ENCODE measurements at places on chromosomes 4 and X.

- DNase-seq, result no peak
Observed at GRCh38 chr4:184784628-184785257, 41.0 kb downstream of the ACSL1 start.

DNA sequence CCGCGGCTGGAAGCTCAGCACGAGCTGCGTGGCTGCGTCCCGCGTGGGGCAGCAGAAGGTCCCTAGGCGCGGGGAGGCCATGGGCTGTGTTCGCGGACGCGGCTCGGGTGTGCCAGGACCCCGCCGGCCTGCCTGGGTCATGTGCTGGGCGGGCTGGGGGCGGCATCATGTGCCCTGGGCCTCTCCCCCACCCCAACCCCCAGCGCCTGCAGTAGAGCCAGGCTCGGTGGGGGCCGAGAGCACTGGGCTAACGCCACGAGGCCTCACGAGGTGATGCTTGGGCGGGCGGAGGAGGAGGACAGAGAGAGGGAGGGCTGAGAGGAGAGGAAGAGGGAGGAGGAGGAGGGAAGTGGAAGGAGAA is at the start of gene GPR143:
TSS of gene GPR143 (minus strand) at position 111 of the 361 bp plus-strand sequence. CDS start at position 81, 30 bp downstream.
- no peak for DNase-seq

DNA sequence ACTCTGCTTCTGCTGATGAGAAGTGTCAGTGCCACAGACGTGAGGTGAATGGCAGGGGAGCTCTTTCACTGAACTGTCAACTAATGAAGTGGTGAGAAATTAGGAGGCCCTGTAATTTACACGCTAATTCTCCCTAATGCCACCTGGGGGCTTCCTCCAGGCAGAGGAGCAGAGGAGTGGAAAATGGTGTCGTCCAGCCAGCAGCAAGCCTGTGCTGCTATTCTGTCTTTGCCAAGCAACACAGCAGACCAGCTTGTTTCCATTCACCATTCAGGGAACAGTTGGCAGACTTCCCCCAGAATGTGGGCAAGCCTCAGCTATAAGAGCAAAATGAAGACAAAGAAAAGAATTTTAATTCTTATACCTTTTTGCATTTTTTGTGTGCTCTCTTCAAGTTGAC is 245.2 kb upstream of the TET2 start:
- no peak for DNase-seq

DNA sequence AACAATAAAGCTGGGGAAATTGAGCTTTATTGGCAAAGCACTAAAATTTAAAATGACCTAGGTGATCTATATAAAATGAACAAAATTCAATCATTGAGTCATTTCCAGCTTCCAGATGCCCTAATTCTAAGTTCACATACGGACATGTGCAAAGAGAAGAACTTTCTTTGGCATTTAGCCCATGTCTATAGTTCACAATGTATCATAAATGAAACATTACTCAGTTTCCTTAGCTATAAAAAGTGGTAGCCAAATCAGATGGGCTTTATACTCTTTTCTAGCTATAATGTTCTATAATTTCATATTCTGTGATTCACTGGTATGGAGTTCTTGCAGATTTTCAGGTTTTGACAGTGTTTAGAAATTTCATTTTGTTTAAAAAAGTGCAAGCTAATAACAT is 327.4 kb downstream of the KCTD8 start:
- no peak for DNase-seq

DNA sequence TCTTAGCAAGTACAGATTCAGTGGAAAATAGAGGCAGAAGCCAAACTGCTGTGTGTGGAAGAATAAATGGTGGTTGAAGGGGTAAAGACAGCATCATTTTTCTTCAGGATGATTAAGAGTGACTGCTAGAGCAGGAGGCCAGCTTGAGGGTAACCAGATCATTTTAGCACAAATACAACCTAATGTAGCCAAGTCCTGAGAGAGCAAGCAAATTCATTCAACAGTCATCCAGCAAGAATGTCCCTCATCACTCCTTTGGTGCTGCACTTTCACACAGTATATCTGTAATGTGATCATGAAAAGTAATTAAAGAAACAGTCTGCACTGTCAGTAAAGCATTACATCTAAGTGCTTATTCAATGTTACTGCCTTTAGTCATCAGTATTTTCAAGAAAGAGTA is 44.8 kb downstream of the NPFFR2 start:
- peak; percentile 83 for DNase-seq

DNA sequence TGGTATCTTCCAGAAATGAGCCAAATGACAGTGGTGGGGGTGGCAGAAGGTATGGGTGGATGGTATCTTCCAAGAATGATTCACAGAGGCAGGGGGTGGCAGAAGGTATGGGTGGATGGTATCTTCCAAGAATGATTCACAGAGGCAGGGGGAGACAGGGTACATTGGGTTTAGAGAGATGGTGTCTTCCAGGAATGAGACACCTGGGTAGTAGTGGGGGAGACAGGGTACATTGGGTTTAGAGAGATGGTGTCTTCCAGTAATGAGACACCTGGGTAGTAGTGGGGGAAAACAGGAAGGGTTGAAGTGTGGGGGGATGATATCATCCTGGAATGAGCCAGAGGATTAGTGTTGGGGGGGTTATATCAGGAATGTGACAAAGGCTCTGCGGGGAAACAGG is 62.0 kb downstream of the MAOA start:
- peak; percentile 57 for DNase-seq

DNA sequence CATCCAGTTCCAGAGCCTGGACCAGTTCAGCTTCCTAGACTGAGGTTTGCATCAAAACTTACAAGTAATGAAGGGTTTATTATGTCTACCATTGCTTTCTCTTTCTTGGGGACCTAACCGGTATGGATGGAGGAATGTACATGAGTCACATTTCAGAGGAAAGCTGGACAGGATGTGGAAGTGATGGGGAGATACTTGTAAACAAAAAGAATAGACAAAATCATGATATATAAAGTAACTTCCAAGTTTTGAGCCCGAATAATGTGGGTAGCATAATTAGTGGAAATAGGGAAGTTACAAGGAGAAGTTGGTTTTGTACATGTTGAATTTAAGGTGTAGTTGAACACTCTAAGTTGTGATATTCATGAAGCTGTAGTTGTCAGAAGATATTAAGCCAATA is 15.0 kb downstream of the FNIP2 start:
- no peak for DNase-seq

DNA sequence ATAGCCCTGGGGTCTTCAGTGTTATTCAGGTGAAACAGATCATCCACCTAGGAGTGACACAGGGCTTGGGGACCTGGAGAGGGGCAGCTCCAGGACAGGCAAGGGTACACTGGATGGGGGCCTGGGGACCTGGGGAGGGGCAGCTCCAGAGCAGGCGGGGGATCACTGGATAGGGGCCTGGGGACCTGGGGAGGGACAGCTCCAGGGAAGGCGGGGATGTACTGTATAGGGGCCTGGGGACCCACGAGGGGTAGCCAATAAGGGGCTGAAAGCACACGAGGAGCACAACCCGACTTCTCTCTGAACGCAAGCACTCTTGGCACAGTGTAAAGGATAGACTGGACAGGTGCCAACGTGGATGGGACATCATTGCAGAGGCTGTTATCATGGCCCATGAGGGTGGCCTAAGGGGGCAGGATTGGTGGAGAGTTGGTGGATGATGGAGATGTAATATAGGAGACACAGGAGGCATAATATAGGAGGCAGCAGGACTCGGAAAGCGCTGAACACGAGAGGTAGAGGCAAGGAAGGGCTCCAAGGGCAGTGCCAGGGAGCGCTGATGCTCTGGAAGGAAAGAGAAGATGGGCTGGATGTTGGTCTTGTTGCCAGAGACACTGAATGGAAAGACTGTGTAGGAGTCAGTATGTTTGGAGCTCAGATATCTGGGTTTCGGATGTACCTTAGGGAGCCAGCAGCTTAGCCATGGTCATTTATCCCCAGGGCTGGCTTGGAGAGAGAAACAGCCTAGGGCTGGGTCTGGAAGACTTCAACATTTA is 37.9 kb upstream of the FGFBP2 start:
- DNase-seq, result no peak

GRCh38 chr4:80199947-80200346 is 2.6 kb downstream of the PRDM8 start:
- DNase-seq, result no peak

DNA sequence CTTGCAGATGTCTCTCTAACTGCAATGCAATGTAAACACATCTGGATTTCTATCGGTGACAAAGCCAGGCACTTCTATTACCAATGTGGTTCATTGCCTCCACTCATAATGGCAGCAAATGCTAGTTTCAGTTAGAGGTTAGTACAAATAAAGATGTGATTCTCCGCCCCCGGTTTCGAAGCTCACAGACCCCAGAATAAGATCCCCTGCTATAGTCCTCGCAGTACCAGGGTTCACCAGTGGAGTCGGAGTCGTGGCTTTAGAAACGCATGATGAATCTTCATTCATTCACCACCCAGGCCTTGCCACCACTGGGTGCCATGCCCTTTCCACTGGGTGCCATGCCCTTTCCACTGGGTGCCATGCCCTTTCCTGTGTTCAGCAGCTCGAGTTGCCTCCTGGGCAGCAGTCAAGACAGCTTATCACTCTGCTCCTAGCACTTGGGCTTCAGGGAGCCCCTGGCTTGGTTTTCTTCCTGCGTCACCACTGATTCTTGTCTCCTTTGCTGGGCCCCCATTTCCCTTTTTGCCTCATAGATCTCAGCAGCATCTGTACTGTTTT is 3.5 kb upstream of the NAA10 start:
- no peak for DNase-seq

GRCh38 chr4:146142768-146143167 is 32.8 kb upstream of the LSM6 start:
- no peak for DNase-seq

- DNase-seq, result no peak
Observed at GRCh38 chr4:151459375-151459774, 50.4 kb downstream of the FHIP1A start.

DNA sequence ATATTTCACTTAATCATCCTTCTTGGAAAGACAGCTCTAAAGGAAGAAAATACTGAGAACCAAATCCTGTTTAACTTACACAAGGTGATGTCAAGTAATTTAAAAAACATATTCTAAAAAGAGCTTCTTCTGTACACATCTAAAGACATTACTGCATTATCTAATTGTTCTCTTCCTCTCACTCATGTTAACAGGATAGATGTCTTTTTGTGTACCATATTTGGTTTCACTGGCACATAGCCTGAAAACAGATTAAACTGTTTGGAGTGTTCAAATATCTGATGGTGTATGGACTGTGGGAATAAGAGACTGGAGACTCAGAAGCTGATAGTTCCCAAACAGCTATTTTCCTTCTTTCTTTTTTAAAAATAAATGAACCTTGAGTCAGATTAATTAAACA is 213.3 kb upstream of the MAB21L2 start:
- DNase-seq, result no peak

GRCh38 chr4:139633661-139634060 is 32.0 kb upstream of the MGST2 start:
- DNase-seq, result no peak

- DNase-seq, result no peak
Observed at GRCh38 chr4:30073011-30073710, 647.0 kb upstream of the PCDH7 start.

DNA sequence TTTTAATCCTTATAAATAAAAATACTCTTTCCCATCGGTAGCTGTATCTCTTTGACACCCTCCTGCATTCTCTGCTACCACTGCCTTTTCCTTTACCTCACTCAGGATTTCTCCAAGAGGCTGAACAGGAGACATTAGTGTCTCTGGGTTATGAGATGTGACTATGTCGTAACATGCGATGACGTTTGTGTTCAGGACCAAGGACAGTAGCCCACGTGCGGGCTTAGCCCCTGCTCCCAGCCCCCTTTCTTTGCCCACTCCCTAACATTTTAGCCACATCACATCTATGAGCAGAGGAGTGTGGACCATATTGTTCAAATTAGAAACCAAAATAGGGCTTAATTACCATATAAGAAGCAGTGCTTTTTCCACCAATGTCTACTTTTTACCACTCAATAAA is 369.3 kb downstream of the FBXW7 start:
- no peak for DNase-seq

- DNase-seq, result no peak
Observed at GRCh38 chr4:146582864-146583263, 55.8 kb upstream of the POU4F2 start.

- DNase-seq, result no peak
Observed at GRCh38 chr4:119490335-119490734, 138.3 kb downstream of the PDE5A start.

DNA sequence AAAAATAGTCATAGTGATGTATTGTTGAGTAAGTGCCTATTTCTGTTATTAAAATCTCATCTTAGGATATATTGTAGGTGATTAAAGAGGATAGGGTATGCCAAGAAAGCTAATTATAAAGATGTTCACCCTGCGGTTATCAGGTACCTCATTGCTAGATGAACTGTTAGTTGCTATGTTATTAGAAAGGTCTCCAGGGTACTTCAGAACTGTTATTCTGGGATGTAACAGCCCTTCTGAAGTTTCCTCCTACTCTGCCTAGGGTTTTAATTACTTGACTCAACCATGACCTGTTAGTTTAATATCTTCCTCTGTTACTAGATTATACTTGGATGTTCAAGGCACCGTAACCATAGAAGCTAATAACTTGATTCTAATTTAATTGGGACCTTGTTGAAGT is 15.4 kb downstream of the TMPRSS11E start:
- no peak for DNase-seq

- DNase-seq, result peak; percentile 63
Observed at GRCh38 chr4:95572304-95572991, 23.7 kb upstream of the UNC5C start.

- DNase-seq, result no peak
Observed at GRCh38 chrX:101136235-101136634, 38.2 kb downstream of the CENPI start.

DNA sequence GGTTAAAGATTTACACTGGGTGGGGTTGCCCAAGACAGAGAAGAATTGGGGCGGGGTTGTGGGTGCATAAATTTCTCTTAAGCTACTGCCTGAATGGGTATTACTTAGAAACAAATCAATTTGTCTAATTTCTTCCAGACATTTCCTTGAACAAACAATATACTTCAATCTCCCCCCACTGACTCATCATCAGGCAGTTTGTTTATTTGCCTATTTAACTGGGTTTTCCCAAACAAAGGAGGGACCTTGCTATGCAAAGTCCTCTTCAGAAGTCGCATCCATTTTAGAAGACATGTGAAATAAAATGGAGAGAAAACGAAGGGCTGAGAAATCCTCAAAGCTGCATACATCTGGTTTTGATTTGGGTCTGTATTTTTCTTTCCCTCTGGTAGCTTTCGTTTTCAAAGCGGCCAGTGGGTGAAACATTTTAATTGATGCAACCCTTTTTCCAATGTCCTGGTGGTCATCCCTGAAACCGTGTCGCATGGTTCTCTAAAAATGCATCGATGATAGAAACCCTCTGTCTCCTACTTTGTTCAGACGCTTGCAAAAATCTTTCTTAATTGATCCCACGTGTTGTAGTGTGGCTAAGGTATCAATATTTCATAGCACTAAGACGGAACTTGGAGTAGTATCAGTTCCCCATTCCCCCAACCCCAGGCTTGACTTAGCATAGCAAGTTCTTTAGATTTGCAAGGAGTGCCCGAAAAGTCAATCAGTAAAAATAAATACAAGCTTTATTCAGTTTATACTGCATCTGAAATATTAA is 115.1 kb upstream of the MXRA5 start:
- DNase-seq, result no peak

- DNase-seq, result no peak
Observed at GRCh38 chr4:70833675-70834074, 6.0 kb downstream of the GRSF1 start.

Measured in RCC 7860 (cell line).